SK-N-DZ (cell line): ENCODE measurements at places on chromosomes 11 and 22.

GRCh38 chr11:115985896-115986295 is 481.7 kb upstream of the CADM1 start:
- no peak for DNase-seq

- DNase-seq, result no peak
Measured at GRCh38 chr11:134574947-134575346, 162.9 kb upstream of the B3GAT1 start.

DNA sequence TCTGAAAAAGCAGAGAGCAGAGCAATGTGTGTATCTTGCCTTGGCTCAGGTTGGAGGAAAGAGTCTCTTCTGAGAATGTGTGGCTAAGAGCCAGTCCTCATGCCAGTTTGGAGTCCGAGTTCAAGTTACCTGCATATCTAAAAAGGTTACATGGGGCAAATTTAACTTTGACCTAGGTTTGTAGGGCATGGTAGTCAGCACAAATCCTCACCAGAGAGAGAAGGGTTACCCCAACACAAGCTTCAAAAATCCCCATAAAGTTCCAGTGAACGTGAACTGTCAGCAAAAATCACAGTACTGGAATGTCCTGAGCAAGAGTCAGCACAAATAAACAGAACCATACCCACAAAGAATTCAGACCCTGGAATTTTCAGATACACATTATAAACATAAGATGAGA is 13.8 kb downstream of the SDHD start:
- DNase-seq, result no peak

- no peak for DNase-seq
Measured at GRCh38 chr22:35375526-35375925, 5.4 kb upstream of the HMOX1 start.

- DNase-seq, result no peak
Measured at GRCh38 chr11:69539416-69540117, 58.1 kb downstream of the LINC01488 start.

DNA sequence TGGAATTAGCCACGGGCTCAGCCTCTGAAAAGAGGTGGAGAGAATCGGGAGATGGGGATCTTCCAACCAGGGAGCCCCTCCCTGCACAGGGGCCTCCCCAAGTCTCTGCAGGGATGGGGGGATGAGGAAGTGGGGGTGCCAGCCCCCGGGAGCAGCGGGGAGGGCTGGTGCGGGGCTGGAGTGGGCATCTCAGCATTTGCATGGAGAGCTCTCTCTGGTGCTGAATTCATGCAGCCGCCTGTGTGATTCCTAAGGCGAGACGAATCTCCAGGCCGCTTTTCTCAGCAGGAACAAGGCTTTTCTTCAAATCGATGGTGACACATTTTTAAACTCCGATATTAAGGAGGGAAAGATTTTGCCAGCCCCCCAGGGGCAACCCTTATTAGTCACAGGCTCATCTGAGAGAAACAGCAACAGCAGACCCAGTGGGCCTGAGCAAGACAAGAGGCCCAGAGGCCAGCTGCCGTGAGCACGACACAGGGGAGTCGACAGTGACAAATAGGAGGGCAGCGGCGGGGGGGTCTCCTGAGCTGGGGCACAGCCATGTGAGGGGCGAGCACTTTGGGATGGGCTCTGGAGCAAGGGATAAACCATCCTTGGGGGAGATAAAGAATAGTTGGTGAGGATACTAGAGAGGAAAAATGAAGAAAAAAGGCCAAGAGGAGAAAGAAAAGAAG is 29.0 kb downstream of the MACROD1 start:
- DNase-seq, result no peak

GRCh38 chr11:123212406-123212805 is 17.4 kb upstream of the CLMP start:
- no peak for DNase-seq

GRCh38 chr11:863023-863909 is 20.6 kb downstream of the TSPAN4 start:
- no peak for DNase-seq

GRCh38 chr11:20337526-20338154 is 25.9 kb upstream of the HTATIP2 start:
- peak; percentile 47 for DNase-seq
